Left ventricle myocardium inferior (tissue), 1 donor: ENCODE measurements at places on chromosomes 4 and X. TPM values are rescaled to one million over a fixed set of nuclear protein-coding genes. Genes with fewer than 3 reads are reported as not detected.

The CNGA2 gene
- total RNA-seq = not detected

The RHOXF1 gene
- not detected for total RNA-seq

The PNMA5 gene
- total RNA-seq = not detected

The EGF gene
- 13.0 TPM for total RNA-seq

The FHIP1A gene
- 21.4 TPM for total RNA-seq

The CXCR3 gene
- total RNA-seq = not detected

The TAF7L gene
- total RNA-seq = 0.08 TPM

The CYP4V2 gene
- 24.9 TPM for total RNA-seq

The POU4F2 gene
- not detected for total RNA-seq

The SPP1 gene
- 3.7 TPM for total RNA-seq

The SSX4B gene
- total RNA-seq = not detected

The SPANXN3 gene
- not detected for total RNA-seq

The VGLL1 gene
- total RNA-seq = not detected

The EPHA5 gene
- total RNA-seq = not detected

The WNK3 gene
- 0.88 TPM for total RNA-seq

The PAGE1 gene
- total RNA-seq = not detected

The NPY2R gene
- not detected for total RNA-seq

The COL25A1 gene
- 0.77 TPM for total RNA-seq

The TEX11 gene
- total RNA-seq = not detected

The EDA gene
- total RNA-seq = 7.3 TPM

The RGN gene
- 18.8 TPM for total RNA-seq

The ATP2B3 gene
- total RNA-seq = not detected

The TNIP3 gene
- not detected for total RNA-seq

The CD40LG gene
- total RNA-seq = not detected

The ALAS2 gene
- total RNA-seq = 0.38 TPM

The CCNB3 gene
- 0.71 TPM for total RNA-seq

The LEF1 gene
- 0.41 TPM for total RNA-seq

The SLC38A5 gene
- 0.71 TPM for total RNA-seq

The FAM47B gene
- not detected for total RNA-seq

The TSR2 gene
- 40.6 TPM for total RNA-seq

The DCAF8L1 gene
- total RNA-seq = not detected

The IL15 gene
- total RNA-seq = 2.2 TPM

The SCRG1 gene
- total RNA-seq = 0.41 TPM

The BEX5 gene
- total RNA-seq = 0.99 TPM

The SMR3B gene
- not detected for total RNA-seq

The SLC49A3 gene
- 12.0 TPM for total RNA-seq

The SH3TC1 gene
- 13.6 TPM for total RNA-seq

The PRSS12 gene
- total RNA-seq = not detected

The HSD17B13 gene
- total RNA-seq = 0.08 TPM

The GAB3 gene
- total RNA-seq = 14.8 TPM

The RNF128 gene
- 0.36 TPM for total RNA-seq

The DACH2 gene
- not detected for total RNA-seq

The SHROOM2 gene
- 0.71 TPM for total RNA-seq
